ENCODE measurements at places on chromosomes 13 and 19.
A peak's percentile ranks its signal among the peaks of the same experiment; 100 is the strongest.

- no peak for DNase-seq
These were observed 96.7 kb upstream of the TRPC4 start for GRCh38 chr13:37966266-37966665.

DNA sequence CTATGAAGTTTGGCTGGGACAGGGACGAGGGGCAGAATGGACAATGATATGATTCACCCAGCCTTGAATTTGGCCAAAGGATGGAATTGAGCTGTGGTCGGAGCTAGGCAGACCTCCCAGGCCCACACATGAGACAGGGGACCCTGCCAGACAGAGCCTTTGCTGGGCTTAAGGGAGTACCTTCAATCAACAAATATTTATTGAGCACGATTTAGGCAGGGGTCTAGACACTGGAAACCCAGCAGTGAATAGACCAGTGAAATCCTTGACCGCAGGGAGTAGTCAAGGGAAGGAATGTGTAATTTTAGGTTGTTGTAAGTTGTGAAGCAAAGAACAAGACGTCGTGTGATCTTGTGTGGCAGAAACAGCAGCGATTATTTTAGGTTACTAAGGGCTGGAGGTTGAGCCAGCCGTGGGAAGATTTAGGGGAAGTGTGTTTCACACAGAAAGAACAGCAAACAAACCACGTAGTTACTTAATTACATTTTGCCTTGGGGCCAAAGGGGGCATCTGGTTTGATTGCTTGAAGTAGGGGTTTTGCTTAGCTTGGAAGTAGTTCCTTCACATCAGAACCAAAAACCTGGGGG is 16.9 kb upstream of the AP1M2 start:
- peak; percentile 16 for DNase-seq

DNA sequence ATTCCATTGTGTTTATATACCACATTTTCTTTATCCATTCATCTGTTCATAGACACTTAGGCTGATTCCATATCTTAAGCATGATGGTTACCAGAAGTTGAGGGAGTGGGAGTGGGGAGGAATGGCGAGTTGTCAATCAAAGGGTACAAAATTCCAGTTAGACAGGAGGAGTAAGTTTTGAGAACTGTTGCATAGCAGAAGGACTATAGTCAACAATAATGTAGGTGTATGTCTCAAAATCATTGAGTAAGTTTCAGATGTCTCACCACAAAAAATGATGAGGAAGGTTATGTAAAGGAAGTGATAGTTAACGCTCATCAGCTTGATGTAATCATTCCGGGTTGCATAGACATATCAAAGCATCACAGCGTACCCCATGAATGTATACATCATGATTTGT is 4.6 kb upstream of the UBL3 start:
- no peak for DNase-seq

GRCh38 chr13:41696163-41697003 is 239.0 kb downstream of the RGCC start:
- DNase-seq = no peak

DNA sequence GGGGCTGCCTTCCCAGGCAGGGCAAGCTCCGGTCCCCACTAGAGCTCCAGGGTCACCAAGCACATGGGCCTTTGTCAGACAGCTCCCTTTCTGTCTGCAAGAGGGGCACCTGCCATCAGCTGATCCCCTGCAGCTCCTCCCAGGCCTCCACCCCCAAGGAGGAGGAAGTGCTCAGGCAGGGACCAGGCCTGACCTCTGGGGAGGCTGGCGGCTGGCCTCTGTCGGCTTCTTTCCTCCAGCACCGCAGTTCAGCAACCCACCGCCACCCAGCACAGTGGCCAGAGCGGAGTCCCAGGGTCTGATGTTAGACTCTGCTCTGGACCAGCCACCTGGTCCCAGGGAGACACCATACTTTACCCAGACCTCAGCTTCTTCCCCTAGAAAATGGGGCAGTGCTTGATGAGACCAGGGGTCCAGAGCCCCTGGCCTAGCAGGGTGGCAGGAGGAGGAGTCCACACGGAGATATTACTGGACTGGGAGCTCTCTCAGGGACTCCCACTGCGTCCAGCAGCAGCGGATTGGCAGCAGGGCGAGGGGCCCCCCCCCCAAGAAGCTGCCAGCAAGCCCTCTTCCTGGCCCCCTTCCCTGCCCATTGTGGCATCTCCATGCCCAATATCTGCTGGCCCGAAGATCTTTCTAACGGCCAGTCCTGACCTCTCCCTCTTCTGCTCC is 24.1 kb downstream of the NKPD1 start:
- DNase-seq = no peak

- no peak for DNase-seq
These were observed 962 bp upstream of the JAK3 start for GRCh38 chr19:17848595-17849292.

DNA sequence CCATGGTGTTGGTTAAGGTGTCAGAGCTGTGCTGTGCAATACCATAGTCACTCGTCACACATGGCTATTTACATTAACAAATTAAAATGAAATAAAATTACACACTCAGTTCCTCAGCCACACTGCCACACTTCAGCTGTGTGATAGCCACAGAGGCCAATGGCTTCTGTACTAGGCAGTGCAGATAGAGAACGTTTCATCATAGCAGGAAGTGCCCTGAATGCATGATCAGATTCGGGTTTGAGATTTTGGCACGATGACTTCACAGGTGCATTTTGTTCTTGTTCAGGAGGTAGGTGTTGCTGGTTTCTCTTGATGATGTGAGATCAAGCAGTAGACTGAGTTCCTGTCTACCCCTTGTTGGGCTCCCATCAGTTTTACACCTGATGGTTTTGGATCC is 6.5 kb downstream of the ARMC6 start:
- no peak for DNase-seq

DNA sequence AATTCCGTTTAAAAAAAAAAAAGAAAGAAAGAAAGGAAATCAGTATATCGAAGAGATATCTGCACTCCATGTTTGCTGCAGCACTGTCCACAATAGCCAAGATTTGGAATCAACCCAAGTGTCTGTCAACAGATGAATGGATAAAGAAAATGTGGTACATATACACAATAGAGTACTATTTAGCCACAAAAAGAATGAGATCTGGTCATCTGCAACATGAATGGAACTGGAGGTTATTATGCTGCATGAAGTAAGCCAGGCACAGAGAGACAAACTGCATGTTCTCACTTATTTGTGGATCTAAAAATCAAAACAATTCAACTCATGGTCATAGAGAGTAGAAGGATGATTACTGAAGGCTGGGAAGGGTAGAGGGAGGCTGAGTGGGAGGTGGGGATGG is 16.3 kb downstream of the ZNF565 start:
- no peak for DNase-seq

DNA sequence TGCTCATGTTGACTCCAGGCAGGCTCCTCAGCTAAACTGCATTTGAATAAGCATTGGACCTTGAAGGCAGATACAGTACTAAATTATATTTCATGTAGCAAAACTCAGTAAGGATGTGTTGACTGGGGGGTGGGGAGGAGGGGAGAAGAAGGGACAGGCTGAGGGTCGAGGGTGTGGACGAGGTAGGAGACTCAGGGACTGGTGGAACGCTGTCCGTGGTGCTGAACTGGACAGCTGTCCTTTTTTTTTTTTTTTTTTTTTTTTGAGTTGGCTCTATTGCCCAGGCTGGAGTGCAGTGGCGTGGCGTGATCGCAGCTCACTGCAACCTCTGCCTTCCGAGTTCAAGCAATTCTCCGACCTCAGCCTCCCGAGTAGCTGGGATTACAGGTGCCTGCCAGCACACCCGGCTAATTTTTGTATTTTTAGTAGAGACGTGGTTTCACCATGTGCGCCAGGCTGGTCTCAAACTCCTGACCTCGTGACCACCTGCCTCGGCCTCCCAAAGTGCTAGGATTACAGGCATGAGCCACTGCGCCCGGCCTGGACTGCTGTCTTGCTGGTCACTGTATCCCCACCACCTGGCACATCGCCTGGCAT is 33.2 kb upstream of the CASP14 start:
- peak; percentile 7 for DNase-seq

DNA sequence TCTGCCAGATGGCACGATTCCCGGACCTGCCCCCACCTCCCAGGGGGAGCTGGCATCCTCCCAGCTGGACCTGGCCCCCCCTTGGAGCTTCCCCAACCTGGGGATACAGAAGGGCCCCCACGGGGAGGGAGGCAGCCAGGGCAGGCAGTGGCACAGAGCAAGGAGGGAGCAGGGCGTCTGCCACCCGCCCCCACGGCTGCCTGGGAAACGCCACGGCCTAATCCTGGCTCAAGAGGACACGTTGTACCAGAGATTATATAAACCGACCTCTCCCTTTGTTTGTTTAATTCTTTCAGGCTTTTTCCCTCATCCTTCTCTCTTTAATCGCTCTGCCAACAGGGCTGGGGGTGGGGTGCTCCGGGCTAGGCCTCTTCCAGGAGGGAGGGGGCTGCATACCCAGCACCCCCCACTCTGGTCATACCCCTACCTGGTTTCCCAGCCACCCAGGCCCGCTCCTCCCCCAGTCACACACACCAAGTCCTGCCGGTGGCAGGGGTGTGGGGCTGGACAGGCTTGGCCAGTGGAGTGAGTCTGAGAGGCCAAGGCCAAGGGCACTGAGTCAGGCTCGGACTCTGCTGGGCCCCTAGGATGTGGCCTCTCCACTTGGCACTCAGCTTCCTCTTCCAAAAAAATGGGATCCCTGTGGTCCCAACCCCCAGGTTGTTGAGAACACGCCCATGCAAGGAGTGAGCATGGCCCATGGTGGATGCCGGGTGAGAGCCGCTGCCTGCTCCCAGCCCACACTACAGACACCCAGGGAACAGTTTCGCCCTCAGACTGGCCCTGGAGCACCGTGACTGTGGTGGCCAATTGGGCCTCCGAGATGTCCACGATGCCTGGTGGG is 29.5 kb upstream of the NFIC start:
- no peak for DNase-seq

DNA sequence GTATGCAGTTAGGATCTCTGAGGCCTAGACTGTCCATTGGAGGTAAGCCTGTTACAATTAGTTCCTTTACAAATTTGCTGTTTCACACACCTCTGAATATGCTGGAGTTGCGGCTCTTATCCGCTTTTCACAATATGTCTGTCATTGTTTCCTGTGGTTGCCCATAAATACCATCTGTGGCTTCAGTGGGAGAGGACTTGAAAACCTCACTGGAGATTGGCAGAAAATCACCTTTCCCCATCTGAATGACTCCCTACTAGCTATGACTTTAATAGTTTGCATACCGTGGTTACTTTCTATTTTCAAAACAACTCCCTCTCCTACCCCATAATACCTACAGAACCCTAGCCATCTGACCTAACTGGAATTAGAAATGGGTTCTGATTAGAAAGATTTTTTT is 454.3 kb downstream of the PCDH17 start:
- DNase-seq = no peak

- DNase-seq = no peak
These were observed 2792.1 kb downstream of the PCDH9 start for GRCh38 chr13:64438084-64438483.

DNA sequence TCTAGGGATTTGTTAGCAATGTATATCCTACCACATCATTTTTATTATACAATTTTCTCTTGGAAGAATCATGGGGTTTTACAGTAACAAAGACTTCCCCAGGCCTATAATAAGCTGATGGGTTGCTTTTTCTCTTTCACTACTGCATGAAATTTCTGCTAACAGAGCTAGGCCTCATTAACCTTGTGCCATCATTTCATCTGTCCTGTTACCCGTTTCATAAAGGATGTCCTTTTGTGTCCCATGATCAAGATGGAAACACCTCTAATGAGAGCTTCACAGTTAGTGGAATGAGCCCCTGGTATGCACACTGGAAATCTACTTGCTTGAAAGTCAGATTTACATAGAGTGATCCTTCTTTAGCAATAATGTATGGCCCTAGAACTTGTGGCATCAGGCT is 138.7 kb downstream of the RXFP2 start:
- DNase-seq = no peak

GRCh38 chr19:7924241-7924640 is 1.7 kb downstream of the CTXN1 start:
- no peak for DNase-seq

DNA sequence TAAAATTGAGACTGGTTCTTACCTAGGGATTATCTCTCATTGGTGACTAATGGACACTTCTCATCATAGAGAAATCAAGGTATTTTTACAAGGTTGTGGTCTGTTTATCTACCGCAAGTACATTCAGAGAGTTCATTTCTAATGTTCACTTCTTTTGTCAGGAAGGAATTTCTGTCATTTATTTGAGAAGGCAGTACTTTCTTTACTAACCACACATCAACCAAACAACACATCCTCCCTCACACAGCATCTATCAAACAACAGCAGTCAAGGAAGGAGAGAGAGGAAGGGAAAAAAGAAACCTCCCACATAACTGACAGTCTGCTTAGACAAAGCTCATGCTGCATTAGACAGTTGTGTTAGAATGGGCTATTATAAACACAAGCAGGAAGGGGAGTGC is 182.3 kb upstream of the KLF12 start:
- no peak for DNase-seq

- DNase-seq = no peak
These were observed 1730.2 kb downstream of the OLFM4 start for GRCh38 chr13:54758795-54759194.

DNA sequence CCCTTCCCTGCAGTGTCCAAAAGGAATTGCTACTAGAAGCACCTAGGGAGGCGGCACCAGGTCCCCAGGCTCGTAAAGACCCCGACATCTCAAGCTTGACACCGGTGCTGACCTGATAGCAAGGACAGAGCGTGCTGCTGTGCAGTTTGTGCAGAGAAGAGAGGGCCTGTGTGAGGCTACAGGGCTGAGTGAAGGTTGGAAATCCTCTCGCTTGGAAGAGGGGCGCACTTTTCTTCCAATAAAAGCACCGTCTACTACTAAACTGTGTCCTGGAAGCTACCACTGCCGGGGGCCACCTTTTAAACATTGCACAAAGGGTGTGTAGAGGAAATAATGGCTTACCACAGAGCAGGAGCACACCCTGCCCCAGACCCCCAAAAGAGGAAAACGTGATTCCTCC is 11.0 kb downstream of the TMEM272 start:
- DNase-seq = no peak

DNA sequence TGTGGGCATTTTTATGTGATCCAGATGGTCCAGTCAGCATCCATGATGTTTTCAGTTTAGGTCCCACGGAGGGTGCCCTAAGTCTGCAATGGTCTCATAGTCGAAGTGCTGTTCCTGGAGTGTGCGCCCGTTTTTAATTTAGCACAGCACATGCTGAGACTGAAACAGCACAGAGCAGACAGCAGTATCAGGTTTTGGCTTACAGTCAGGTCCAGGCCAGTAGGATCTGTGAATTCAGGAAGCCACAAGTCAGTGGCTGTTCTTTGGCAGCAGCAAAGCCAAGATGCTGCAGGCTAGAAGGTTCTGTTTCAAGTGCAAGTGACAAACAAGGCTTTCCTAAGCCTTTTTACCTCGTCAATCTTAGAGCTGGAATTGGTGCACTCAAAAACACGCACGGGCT is 18.3 kb downstream of the FBXO27 start:
- no peak for DNase-seq

All from stimulated activated CD4-positive, alpha-beta T cell treated with anti-CD3 and anti-CD28 coated beads, Interleukin-4, amount 100 ng/mL, for 1 hour (primary cell).